ENCODE measurements at places on chromosomes 11 and 22.

DNA sequence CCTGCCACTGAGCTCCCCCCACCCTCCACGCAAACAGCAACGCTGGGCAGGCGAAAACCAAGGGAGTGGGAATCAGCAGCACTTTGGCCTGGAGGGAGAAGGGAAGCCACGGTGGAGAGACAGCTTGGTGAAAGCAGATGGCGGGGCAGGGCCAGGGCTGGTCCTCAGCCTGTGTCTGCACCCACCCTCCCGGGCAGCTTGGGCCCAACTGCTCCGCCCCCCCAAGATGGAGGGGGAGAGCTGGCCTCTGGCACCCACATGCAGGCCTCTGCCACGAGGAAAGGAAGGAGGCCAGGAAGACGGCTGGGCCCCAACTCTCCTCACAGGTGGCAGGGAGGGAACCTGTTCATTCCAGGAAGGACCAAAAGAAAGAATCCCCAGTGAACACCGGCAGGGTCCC is 17.8 kb downstream of the MAFF start:
- DNase-seq, result no peak

DNA sequence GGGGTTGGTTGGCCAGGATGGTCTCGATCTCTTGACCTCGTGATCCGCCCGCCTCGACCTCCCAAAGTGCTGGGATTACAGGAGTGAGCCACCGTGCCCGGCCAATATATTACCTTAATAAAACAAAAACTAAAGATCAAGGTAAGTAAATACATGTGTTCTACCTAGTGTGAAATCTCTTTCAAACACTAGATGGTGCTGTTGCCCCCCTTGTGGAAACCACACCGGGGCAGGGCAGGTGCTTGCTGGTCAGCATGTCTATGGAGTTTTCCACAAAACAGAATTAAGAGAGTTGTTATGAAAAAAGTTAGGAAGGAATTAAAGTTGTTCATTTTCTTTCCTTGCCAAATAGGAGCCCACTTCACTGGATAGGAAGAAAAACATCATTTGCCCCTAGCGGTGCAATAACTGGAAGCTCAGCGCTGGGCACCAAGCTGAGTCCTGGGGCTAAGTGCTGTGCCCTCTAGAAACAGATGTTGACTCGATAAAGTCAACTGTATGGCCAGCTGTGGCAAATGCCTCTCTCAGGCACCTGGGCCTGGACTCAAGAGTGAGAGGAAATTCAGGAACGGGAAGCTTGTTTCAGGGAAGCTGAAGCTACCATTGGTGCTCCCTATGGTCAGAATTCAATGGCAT is 6.3 kb upstream of the KCNJ5 start:
- DNase-seq, result no peak

GRCh38 chr11:113161711-113162591 is 152.4 kb upstream of the TTC12 start:
- DNase-seq, result no peak

GRCh38 chr11:128421577-128422330 is 165.6 kb downstream of the ETS1 start:
- DNase-seq, result no peak

DNA sequence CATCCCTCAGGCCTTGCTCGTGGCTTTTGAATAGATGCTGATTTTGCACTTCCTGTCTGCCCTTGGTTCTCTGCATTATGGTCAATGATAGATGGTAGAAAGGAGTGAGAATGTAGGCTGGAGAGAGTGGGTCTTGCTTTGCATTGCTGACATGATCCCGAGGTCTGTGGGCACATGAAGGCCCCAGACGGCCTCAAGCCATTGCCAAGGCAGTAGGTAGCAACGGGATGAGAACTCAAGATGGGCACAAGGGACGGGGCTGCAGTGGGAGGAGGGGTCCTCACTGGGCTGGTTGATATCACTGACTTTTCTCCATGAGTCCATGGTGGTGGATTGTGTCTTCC is 54.0 kb downstream of the GAB4 start:
- no peak for DNase-seq

- no peak for DNase-seq
Measured at GRCh38 chr11:35162745-35163144, 23.8 kb downstream of the CD44 start.

DNA sequence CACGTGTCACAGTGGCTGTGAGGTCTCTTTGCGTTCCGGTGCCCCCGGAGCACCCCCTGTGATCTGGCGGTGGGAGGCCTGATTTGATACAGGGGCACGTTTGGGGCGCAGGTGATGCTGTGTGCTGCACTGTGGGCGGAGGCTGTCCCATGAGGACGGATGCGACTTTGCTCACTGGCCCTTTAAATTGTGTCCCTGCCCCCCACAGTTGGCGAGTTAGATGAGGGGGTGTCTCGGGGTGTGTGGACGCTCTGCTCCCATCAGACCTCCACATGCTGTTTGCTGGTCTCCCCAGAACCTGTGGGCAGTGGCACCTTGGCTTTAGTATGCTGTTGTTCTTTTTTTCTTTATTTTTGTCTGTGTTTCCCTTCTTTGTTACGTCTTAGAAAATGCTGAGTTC is 5.2 kb downstream of the ZBED4 start:
- DNase-seq, result no peak

All from right lobe of liver (tissue), 6 donors.